ENCODE measurements at places on chromosomes 7 and 10.
A peak's percentile ranks its signal among the peaks of the same experiment; 100 is the strongest.

GRCh38 chr7:37726016-37726415 lies 42.5 kb downstream of the GPR141 start:
- no peak for DNase-seq

DNA sequence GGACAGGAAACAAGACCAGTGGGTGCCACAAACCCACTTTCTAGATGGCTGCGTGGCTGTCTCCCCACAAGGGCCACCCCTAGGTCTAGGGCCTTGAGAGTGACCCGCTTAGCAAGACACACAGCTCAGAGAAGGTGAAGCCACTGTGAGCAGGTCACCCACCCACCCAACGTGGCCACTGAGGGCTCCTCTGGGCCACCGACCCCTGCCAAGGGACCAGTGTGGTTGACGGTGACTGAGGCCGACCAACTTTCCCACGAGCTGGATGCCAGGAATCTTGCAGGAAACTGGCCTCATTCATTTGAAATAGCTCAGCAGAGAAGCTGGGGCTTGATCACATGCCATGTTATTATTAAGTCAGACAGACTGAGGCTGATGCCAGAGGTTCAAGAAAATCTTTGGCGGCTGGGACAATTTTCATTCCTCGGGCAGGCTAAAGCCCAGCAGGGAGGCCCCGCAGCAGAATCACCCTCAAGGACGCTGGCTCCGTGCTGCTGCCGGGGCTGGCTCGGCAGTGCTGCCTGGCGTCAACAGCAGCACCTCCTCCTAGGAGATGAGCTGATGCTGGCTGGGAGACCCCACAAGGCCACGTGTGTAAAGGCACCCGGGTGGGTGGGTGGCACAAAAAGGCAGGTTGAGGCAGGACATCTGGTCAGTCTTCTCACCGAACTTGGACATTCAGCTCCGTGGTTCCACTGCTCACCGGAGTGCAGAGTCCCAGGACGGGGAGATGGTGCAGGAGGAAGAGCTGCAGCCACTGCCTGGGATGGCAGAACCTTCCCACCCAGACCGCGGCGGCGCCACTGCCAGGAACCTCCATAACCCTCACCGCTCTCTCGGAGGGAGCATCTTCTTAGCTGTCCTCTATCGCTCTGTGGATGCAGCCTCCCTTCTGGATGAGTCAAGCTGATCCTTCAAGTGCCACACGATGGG lies 57.8 kb downstream of the ZRANB1 start:
- DNase-seq = no peak

DNA sequence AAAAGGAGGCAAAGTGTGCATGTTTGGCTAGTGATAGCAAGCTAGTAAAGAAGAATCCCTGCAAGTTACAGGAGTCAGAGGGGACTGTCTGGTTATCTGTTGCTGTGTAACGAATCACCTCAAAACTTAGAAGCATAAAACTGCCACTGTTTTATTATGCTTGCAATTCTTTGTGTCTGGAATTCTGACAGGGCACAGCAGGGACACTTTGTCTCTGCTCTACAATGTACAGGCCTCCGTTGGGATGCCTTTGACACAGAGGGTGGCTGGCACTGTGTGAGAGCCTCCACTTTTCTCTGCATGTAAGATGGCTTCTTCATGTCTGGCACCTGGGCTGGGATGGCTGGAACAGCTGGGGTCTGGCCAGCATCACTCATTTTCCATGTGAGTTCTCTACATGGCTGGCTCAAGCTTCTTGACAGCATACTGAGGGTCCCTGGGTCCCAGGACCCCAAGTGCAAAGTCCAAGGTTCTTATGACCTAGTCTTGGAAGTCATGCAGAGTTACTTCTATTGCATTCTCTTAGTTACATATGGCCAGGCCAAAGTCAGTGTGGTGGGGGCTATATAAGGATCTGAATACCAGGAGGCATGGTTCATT lies 276.9 kb downstream of the RPS24 start:
- no peak for DNase-seq

DNA sequence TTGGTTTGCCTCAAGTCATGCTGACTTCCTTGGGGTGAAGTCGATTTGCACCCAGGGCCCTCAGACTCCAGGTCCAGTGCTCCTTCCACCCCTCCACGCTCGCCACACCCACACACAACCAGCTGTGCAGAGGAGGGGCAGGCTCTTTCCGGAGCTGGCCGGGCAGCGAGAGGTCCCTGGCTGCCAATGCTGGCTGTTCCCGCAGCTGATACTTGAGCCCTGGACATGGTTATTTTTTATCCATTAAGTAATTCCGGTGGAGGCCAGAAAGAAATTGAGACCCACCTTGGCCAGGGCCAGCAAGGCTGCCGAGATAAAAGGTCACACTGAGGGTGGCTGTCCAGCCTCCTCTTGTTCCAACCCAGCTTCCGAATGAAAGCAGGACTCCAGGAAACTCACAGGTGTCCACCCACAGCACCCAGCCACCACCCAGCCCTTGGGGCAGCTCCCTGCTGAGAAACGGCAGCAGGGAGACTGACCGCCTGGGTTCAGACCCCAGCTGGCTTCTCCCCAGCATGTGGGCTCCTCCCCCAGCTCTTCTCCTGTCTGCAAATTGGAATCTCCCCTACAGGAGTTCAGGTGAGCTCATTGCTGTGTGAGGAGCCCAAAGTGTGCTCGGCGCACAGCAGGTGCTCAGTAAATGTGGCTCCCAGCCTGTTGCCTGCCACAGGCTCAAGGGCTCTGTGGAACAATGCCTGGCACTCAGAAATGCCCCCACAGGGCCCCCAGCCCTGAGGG lies 77.8 kb downstream of the PDGFA start:
- no peak for DNase-seq

- peak; percentile 41 for DNase-seq
These were observed 62.5 kb upstream of the NAMPT start for GRCh38 chr7:106347229-106347833.

DNA sequence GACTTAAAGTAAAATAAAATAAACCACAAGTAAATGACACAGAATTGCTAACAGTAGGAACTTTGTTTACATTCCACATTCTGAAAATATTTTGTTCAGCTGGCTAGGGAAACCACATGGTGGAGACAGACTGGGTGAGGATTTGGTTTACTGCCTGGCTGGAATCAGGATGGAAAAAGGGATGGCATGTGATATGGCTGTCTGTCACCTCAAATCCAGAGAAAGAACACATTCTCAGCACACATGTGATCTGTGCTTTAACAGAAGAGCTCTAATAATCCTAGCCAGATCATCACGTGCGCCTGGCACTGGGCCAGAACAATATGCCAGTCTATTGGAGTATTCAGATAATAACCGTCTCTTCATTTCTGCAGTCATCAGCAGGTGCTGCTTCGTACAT lies 90.9 kb upstream of the PIP4K2A start:
- DNase-seq = no peak

- DNase-seq = no peak
These were observed 97.6 kb downstream of the SEM1 start for GRCh38 chr7:96612034-96612433.

DNA sequence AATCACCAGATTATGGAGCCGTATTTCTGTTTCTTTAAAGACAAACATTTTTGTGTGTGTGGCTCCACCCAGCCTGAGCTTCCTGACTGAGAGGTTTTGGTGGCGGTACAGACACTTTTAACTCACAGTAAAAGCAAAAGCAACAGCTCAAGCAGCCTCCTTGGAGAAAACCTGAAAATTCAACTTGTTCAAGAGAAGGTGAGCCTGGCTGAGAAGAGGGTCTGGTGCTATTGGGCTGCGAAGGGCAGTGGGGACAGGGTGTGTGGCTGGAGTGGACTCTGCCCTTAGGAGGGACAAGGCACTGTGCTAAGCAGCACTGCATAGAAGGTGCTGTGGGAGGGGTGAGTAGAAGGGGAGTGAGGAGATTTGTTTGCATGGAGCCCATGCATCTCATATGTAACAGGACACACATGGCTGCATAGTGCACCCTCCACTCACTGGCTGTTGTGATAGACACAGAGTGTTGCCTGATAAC lies at the start of gene GIMAP7:
Gene GIMAP7, plus strand, starts transcription at position 125 of the 475 bp plus-strand sequence. CDS start 5,103 bp downstream, outside the sequence.
- DNase-seq = peak; percentile 68

GRCh38 chr7:132155715-132156114 lies 420.6 kb downstream of the PLXNA4 start:
- no peak for DNase-seq

GRCh38 chr7:139658908-139659675 lies 118.7 kb downstream of the HIPK2 start:
- DNase-seq = no peak

DNA sequence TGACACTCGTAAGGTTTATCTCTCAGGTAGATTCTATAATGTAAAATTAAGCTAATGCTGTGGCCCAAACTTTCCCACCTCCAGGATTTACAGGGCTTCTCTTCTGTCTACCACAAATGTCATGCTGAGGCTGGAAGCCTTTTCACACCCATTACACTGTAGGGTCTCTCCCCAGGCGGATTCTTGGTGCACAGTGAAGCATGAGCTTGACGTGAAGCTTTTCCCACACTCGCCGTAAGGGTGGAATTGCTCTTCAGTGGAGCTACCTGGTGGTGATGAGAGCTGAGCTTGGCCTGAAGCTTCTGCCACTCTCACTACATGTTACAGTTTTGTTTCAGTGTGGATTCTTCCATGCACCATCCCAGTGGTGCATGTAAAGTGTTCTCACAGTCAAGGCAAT lies 11.4 kb downstream of the FAM200A start:
- no peak for DNase-seq

GRCh38 chr10:48948470-48949037 lies 8.9 kb upstream of the LRRC18 start:
- no peak for DNase-seq

GRCh38 chr7:152411389-152411788 lies 24.4 kb downstream of the KMT2C start:
- DNase-seq = no peak

GRCh38 chr10:17019696-17020095 lies 109.9 kb downstream of the CUBN start:
- no peak for DNase-seq

DNA sequence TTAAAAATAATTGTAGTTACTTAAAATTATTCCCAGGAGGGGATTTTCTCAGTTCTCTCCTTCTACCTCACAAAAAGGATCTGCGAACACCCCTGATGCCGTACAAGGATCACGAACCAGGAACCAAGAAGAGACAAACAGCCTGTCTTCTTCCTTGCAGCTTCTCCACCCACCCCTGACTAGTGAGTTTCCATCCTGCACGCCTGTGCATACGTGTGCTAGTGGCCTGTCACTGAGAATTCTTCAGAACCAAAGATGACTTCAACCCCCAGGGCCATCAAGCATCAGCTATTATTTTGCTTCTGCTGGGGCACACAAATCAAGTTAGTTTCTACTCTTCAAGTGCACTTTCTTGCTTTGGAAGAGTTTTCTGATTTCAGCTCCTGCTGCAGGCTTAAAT lies 175.5 kb upstream of the KLF6 start:
- DNase-seq = no peak

GRCh38 chr7:102413611-102414010 lies 17.4 kb downstream of the PRKRIP1 start:
- DNase-seq = no peak

Data from activated CD4-positive, alpha-beta T cell treated with anti-CD3 and anti-CD28 coated beads, Interleukin-2, Interleukin-4, amounts not matched to agents 100 ng/mL and 50 ng/mL, durations not matched to agents 16 hours and 8 hours (primary cell).